ENCODE measurements at places on chromosomes 13 and 19.
A peak's percentile ranks its signal among the peaks of the same experiment; 100 is the strongest.

- DNase-seq, result no peak
Measured at GRCh38 chr19:36709423-36709822, 22.0 kb downstream of the ZNF567 start.

DNA sequence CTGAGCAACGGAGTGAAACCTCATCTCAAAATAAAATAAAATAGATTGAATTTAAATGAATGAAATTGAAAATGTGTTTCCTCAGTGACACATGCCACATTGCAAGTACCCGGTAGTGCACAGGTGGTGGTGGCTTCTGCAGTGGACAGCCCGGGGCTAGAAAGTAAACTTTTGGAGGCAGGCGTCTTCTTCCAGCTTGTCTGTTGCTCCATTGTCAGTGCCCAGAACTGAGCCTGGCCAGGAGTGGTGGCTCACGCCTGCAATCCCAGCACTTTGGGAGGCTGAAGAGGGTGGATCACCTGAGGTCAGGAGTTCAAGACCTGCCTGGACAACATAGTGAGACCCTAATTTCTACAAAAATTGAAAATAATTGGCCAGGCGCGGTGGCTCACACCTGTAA, 5.7 kb downstream of the MYH14 start:
- no peak for DNase-seq

GRCh38 chr19:2016041-2016807, 710 bp upstream of the BTBD2 start:
- DNase-seq, result peak; percentile 74

DNA sequence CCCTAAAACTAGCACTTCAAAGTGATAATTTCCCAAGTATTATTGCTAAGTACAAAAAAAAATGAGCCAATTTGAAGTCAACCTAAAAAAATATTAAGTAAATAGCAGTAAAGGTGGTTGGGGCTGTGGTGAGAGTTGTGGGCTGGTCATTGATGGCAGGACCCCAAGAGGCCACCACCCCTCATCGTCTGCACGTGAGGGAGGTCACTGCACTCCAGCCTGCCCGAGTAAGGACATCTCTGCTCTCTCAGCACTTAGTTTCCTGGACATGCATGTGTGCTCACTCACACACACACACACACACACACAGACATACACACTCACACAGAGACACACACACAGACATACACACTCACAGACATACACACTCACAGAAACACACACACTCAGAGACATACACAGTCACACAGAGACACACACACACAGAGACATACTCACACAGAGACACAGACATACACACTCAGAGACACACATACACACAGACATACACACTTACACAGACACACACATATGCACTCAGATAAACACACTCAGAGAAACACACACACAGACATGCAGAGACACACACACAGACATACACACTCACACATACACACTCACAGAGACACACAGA, 127.2 kb upstream of the SOX1 start:
- DNase-seq, result peak; percentile 1

DNA sequence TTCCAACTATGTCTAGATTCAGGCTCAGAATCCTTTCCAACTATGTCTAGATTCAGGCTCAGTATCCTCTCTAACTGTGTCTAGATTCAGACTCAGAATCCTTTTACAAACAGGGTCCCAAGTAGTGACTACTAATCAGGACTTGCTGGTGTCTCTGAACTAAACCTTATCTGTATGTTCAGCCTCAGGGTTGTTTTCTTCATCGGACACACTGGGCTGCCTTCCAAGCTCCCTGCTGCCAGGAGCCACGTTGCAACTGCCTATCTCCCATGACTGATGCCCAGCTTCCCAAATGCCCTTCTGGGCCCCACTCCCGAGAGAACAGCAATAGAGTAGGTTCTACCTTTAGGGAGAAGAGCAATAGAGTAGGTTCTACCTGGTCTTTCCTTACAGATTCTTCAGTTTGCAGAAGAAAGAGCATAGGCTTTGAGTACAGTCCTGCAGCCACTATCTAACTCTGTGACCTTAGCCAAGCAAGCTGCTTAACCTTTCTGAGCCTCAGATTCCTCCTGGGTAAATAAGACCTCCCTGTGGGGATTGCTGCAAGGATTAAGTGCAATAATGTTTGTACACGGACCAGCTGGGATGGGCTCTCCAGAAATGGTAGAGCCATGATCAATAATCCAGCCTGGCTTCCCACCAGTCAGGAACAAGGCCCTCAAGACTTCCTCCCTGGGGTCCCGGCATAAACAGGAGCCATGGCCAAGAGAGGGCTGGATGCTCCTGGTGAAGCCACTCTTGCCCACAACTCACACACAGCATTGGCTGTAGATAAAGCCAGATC, 61.5 kb downstream of the ZIC5 start:
- DNase-seq, result no peak

- no peak for DNase-seq
Measured at GRCh38 chr19:1284293-1284978, 1.2 kb upstream of the EFNA2 start.

- DNase-seq, result no peak
Measured at GRCh38 chr13:33129094-33129832, 113.0 kb downstream of the KL start.

- no peak for DNase-seq
Measured at GRCh38 chr13:46803586-46803985, 6.6 kb upstream of the ESD start.

- peak; percentile 75 for DNase-seq
Measured at GRCh38 chr19:47790398-47790814, 11.9 kb downstream of the SELENOW start.

DNA sequence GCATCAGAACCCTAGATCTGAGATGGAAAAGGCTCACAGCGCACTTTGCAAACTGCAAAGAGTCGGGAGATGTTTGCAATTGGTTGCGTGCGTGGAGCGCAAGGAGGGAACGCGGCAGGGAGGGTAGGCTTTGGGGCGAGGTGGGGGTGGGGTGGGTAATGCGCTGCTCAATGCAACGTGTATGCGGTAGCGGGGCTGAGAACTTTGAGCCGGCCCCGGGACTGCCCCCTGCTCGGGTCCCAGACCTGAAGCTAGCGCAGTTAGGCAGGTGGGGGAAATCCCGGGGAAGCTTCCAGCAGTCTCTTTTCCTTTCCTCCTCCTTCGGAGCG, 971 bp downstream of the FOSB start:
- no peak for DNase-seq

DNA sequence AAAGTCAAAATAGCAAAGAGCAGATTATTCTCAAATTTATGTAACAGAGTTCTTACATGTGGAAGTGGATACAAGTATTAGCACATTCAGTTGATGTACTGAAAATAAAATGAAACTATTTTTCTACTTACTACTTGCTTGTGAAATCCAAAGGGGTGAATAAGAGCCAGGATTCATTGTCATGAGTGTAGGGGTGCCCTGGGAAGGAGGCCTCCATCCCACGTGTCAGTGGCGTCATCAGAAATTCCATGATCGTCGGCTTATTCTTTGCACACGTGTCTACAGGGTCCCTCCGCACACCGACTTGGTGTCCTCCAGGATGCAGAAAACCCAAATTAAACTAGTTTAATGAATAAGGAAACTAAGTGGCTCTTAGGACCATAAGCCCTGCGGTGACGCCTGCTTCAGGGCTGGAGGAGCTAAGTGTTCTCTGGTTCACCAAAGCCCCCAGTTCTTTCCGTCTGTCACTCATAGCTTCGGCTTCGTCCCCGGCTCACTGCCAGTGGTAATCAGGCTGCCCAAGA, 55.5 kb downstream of the IRS2 start:
- no peak for DNase-seq

- no peak for DNase-seq
Measured at GRCh38 chr13:102131246-102131645, 270.6 kb downstream of the FGF14 start.

- no peak for DNase-seq
Measured at GRCh38 chr13:42753697-42754096, 27.7 kb upstream of the FAM216B start.

DNA sequence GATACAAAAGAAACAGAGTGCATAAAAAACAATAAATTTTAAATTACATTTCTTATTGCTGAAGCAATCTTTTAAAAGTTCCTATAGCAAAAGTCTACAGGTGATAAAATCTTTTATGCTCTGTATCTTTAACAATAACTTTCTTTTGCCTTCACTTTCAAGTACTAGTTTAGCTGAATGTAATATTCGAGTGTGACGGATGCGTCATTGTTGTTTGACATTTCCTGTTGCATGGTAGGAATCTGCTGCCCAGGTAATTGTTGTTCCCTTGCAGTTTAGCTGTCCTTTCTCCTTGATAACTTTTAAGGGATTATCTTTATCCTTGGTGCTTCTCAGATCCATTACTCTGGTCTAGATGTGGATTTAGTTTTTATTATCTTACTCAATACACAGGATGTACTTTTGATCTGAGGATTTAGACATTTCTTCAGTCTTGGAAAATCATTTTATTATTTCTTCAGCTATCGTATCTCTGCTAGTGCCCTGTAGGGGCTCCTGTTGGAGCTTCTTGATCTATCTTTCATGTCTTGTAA, 2.1 kb upstream of the CPB2 start:
- DNase-seq, result no peak

DNA sequence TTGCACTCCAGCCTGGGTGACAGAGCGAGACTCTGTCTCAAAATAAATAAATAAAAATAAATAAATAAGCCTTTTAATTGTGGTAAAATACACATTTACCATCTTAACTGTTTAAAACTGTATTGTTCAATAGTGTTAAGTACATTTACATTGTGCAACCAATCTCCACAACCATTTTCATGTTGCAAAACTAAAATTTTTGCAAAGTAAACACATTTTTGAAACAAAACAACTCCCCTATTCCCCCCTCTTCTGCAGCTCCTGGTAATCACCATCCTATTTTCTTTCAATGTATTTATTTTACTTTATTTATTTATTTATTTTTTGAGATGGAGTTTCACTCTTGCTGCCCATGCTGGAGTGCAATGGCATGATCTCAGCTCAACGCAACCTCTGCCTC, 5.8 kb upstream of the B9D2 start:
- DNase-seq, result no peak

- no peak for DNase-seq
Measured at GRCh38 chr13:49502954-49503353, 7.2 kb downstream of the PHF11 start.

- no peak for DNase-seq
Measured at GRCh38 chr13:35479038-35479492, 2.6 kb upstream of the MAB21L1 start.

DNA sequence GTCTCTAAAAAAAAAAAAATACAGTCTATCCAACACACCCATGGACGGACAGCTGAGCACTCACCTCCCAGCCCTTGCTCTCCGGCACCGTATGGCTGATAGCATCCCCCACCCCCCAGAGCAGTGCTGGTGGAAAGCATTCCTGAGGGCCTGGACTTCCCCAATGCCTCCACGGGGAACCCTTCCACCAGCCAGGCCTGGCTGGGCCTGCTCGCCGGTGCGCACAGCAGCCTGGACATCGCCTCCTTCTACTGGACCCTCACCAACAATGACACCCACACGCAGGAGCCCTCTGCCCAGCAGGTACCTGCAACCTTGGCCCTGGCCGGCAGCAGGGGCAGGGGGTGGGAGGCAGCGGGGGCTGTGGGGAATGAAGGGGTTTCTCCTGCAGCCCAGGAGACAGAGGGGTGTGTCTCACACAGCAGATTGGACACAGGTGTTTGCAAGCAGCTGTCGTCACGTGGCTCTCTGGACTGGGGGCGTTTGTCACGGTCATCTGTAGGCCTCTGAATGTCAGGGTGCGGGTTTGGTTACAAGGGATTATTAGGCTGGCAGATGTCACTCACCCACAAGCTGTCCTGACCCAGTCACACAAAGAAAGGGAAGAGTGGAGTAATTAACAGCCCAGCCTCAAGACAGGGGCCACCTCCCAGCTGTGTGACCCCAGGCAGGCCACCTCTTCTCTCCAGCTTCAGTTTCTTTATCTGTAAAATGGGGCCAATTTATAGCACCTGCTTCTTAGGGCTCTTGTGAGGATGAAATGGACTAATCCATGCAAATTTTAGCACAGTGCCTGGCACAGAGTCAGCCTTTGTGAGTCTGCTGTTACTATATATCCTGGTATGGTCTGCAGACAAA, 19.3 kb downstream of the PLD3 start:
- no peak for DNase-seq

DNA sequence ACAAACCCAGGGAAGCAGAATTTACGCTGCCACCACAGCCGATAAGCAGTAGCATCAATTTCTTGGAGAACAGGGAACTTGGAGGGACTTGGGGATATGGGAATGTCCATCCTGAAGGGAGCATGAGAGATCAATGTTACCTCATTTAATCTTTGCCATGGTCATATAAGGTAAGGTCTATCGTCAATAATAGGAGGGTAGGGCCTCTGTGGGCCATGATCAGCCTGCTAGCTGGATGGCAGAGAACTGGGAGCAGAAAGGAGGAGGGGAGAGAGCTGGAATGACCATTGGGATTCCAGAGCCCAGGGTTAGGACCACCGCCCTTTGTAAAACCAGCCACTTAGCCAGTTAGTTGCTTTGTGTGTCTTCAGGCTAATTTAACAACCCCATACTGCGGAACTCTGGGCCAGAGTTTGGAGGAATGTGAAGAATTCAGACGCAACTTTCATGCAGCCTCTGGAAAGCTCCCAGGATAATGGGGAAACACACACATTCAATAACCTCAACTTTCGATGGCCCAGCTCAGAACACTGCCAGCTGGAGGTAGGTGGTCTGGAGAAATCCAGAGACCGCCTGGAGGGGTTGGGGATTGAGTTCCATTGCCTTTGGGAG, 40.3 kb downstream of the ZNF557 start:
- DNase-seq, result no peak

- DNase-seq, result no peak
Measured at GRCh38 chr19:38149661-38150061, 74.4 kb downstream of the DPF1 start.

- no peak for DNase-seq
Measured at GRCh38 chr19:29421196-29421545, 104.6 kb upstream of the VSTM2B start.

- DNase-seq, result no peak
Measured at GRCh38 chr13:40309881-40310280, 356.6 kb downstream of the FOXO1 start.

DNA sequence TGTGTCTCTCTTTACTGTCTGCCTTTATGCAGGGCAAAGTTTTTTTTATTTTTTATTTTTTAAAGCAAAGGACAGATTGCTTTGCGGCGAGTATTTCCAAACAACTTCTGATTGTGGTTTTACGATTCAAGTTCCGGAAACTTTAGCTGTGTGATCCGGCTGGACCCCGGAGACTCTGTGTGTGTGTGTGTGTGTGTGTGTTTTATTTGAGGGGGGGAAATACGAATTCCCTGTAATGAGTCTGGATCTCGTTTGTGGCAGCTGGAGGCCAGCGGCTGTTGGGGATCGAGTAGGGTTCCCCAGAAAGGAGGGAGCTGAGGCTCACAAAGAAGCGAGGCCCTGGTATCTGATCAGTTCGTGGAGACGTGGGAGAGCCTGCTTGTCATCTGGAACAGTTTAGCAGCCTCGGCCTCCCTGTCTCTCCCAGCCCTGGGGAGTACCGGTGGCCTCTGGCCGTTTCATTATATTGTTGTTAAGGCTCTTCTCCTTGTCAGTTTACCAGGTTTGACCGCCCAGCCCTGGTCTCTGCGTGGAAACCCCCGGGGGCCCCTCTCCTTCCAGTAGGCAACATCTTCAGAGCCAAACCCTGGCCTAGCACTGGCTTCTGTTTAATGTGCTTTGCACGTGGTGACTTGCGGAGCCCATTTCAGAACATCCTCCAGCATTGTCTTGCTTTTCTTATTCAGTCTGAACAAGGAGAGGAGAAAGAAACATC, 1.3 kb downstream of the FARP1 start:
- DNase-seq, result no peak
